ENCODE measurements at places on chromosomes 6 and 20.
A peak's percentile ranks its signal among the peaks of the same experiment; 100 is the strongest.

GRCh38 chr6:142846883-142847287 is 98.1 kb downstream of the HIVEP2 start:
- H3K36me3 ChIP-seq, result no peaks in the 10 kb centered on the region

- peak overlapping the region; percentile 4 for H3K27ac ChIP-seq
- no peak overlapping the region for H3K4me3 ChIP-seq
- peaks cover 5% of the 10 kb centered on the region for H3K36me3 ChIP-seq
- peaks cover 46% of the 10 kb centered on the region for H3K4me1 ChIP-seq
Measured at GRCh38 chr6:79373880-79374279, 139.4 kb upstream of the HMGN3 start.

GRCh38 chr6:140079328-140079727 is 704.9 kb upstream of the CITED2 start:
- H3K4me3 ChIP-seq, result no peak overlapping the region
- peak overlapping the region; percentile 86 for H3K27ac ChIP-seq
- no peaks in the 10 kb centered on the region for H3K27me3 ChIP-seq
- no peaks in the 10 kb centered on the region for H3K36me3 ChIP-seq
- H3K4me1 ChIP-seq, result peaks cover 42% of the 10 kb centered on the region
- DNase-seq, result no peak

GRCh38 chr6:40671694-40672050 is 84.5 kb upstream of the LRFN2 start:
- H3K27ac ChIP-seq, result no peak overlapping the region
- H3K36me3 ChIP-seq, result no peaks in the 10 kb centered on the region
- H3K4me1 ChIP-seq, result no peaks in the 10 kb centered on the region
- H3K4me3 ChIP-seq, result no peak overlapping the region

DNA sequence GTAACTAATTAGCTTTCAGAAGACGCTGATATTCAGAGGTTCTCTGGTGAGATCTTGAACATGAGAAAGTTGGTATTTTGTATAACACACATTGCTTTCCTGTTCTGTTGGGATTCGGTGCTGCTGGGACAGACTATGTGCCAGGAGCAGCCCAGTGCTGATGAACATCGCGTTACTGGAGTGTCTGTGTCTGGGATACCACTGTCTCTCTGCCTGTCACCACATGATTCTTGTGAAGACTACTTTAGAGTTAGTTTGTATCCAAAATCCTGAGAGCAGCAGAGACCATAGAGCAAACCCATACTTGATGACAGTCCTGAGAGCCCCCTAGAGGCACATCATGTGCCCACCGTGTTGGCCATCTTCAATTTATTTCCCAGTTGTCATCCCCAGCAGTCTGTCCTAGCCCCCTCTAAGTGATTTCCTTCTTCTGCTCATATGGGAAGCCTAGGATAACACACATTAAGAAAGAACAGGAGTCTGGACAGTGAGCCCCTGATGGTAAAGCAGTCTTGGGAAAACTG is 41.8 kb upstream of the TINAG start:
- no peak overlapping the region for H3K4me3 ChIP-seq
- DNase-seq, result no peak
- peaks cover 14% of the 10 kb centered on the region for H3K4me1 ChIP-seq
- no peaks in the 10 kb centered on the region for H3K36me3 ChIP-seq
- no peaks in the 10 kb centered on the region for H3K27me3 ChIP-seq

GRCh38 chr6:20334334-20334733 is 67.3 kb upstream of the E2F3 start:
- H3K4me1 ChIP-seq, result no peaks in the 10 kb centered on the region
- H3K27me3 ChIP-seq, result peaks cover 9% of the 10 kb centered on the region
- H3K27ac ChIP-seq, result no peak overlapping the region
- no peaks in the 10 kb centered on the region for H3K36me3 ChIP-seq

GRCh38 chr20:17542993-17543412 is 11.8 kb upstream of the BFSP1 start:
- H3K36me3 ChIP-seq, result no peaks in the 10 kb centered on the region
- no peak overlapping the region for H3K4me3 ChIP-seq
- no peaks in the 10 kb centered on the region for H3K27me3 ChIP-seq
- H3K27ac ChIP-seq, result peak overlapping the region; percentile 89

GRCh38 chr6:21277601-21278374 is 315.8 kb upstream of the SOX4 start:
- no peaks in the 10 kb centered on the region for H3K27me3 ChIP-seq
- peaks cover 46% of the 10 kb centered on the region for H3K4me1 ChIP-seq
- DNase-seq, result no peak
- H3K4me3 ChIP-seq, result no peak overlapping the region

DNA sequence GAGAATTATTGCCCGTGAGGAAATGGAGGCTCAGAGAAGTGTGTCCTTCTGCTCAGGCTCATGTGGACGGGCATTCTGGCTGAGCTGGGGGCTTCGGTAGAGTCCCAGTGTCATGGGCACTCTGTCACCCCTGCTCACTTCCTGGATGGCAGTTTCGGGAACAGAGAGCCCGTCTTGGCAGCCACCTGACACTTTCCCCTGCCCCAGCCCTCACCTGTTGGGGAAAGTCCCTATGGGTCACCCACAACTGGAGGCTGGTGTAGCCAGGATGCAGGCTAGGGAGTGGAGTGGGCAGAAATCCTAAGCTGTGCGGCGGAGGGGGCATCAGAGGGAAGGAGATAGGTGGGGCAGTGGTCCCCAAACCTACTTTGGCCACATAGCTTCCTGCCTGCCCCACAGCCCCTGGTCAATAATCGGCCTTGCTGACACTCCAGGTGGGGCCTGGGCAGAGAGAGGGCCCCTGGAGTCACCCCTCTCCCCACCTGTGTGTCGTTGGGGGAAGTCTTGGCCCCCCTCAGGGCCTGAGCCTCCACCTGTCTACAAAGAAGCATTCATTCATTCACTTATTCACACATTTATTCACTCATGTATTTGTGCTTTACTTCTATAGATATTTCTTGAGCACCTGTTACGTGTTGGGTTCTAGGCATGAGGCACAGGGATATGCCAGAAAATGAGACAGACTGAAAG is 40.5 kb downstream of the SNAI1 start:
- no peak for DNase-seq
- H3K27ac ChIP-seq, result no peak overlapping the region
- no peaks in the 10 kb centered on the region for H3K27me3 ChIP-seq
- no peaks in the 10 kb centered on the region for H3K36me3 ChIP-seq
- H3K4me1 ChIP-seq, result peaks cover 5% of the 10 kb centered on the region

GRCh38 chr20:41221614-41222218 is 84.4 kb downstream of the PLCG1 start:
- no peaks in the 10 kb centered on the region for H3K27me3 ChIP-seq
- H3K27ac ChIP-seq, result no peak overlapping the region
- H3K4me1 ChIP-seq, result peaks cover 23% of the 10 kb centered on the region

DNA sequence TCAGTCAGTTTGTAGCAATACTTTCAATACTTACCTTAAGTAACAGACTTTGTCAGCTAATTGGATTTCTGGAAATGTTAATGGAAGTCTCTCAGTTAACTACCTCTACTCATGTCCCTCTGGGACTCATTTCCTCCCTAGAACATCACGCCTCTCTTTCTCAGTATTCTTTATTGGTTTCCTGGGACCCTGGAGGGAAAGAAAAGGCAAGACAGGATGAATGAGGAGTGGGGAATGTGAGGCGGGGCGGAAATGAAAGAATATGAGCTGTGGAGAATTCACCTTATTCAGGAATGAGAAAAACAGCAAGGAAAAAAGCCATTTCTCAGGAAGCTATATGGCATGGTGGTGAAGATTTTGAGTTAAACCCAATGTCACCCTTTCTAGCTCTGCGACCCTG is 62.7 kb downstream of the ANKS1A start:
- H3K4me1 ChIP-seq, result peaks cover 28% of the 10 kb centered on the region
- DNase-seq, result no peak
- H3K4me3 ChIP-seq, result no peak overlapping the region
- peak overlapping the region; percentile 74 for H3K27ac ChIP-seq

DNA sequence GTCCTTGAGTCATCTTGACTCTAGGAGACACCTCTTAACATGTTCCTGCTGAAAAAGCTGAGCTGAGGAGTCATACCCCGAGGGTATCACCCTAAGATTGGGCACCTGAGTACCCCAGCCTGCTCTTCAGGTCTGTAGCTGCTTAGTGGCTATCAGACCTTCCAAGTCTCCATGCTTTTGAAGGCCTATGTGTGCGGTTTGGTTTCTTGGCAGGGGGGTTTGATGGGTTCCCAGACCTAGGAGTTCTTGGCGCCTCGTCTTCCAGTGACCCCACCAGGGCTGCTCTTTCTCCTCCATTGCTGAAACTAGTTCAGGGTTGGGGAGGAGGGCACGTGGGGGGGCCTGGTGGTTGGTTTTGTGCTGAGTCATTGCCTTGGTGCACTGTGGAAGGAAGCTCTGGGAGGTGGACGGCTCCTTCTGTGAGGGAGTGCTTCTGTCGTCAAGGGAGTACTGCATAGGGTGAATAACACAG is 20.1 kb downstream of the IGF2R start:
- no peaks in the 10 kb centered on the region for H3K27me3 ChIP-seq
- peaks cover 23% of the 10 kb centered on the region for H3K36me3 ChIP-seq
- peaks cover 7% of the 10 kb centered on the region for H3K4me1 ChIP-seq
- DNase-seq, result no peak

GRCh38 chr20:48217190-48217589 is 431.9 kb upstream of the SULF2 start:
- H3K27me3 ChIP-seq, result no peaks in the 10 kb centered on the region
- peak overlapping the region; percentile 19 for H3K27ac ChIP-seq
- no peak for DNase-seq
- H3K4me1 ChIP-seq, result peaks cover 10% of the 10 kb centered on the region

DNA sequence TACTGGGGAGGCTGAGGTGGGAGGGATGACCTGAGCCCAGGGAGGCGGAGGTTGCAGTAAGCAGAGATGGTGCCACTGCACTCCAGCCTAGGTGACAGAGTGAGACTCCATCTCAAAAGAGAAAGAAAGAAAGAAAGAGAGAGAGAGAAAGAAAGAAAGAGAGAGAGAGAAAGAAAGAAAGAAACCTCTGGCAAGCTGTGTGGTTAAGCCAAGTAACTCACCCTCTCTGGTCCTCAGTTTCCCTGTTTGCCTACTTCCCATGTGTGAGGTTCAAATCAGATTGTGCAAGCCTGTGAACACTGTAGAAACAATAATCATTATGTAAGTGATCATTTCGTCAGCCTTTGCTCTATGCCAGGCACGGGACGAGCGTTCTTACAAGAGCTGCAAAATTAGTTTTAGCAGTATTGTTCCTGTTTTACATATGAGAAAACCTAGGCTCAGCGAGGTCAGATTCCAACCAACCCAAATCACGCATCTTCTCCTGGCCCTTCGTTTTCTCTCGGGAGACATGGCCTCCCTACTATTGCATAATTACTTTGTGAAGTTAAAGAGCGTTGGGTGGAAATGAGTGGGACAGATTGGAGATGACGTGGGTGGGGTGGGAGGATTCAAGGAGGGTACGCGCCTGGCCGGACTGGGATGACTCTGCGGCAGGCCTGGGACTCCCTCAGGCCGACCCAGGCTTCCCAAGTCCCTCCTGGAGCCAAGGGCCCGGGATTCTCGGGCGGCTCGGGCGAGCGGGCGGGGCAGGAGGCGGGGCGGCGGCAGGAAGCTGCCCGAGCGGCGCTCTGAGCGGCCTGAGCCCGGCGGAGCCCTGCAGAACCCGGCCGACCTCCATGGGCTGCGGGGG is at the start of gene SNX21:
TSS of gene SNX21 (plus strand) at position 770 of the 853 bp plus-strand sequence. CDS start 121 bp downstream, outside the sequence.
- no peaks in the 10 kb centered on the region for H3K36me3 ChIP-seq
- DNase-seq, result peak; percentile 75
- no peaks in the 10 kb centered on the region for H3K27me3 ChIP-seq
- H3K27ac ChIP-seq, result peak within 1 kb of the TSS; percentile 80
- peak within 1 kb of the TSS; percentile 75 for H3K4me3 ChIP-seq

GRCh38 chr6:157410045-157410444 is 29.1 kb downstream of the ZDHHC14 start:
- no peaks in the 10 kb centered on the region for H3K27me3 ChIP-seq
- H3K4me3 ChIP-seq, result no peak overlapping the region
- DNase-seq, result no peak

All from mesothelial cell of epicardium (in vitro differentiated cells).